Kidney capillary endothelial cell (primary cell): ENCODE measurements at places on chromosomes 3 and 15.

DNA sequence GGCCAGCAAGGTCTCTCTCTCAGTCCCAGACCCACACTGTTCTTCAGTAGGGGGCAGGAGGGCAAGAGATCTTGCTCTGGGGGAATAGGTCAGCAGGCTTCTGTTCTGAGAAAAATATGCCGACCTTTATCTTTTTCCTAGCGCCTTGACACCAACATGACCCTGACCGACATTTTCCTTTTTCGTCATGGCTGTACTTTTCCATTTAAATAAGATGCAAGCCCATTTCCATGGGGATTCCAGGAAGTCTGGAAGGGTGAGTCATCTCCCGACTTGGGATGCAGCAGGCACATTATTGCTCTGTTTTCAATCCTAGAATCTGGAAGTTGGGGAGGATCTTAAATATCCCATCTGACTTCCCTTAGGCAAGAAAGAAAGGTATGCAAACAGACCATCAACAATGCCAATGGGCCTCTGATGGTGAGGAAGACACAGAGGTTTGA, 261.5 kb upstream of the LRTM1 start:
- peak; percentile 10 for DNase-seq

DNA sequence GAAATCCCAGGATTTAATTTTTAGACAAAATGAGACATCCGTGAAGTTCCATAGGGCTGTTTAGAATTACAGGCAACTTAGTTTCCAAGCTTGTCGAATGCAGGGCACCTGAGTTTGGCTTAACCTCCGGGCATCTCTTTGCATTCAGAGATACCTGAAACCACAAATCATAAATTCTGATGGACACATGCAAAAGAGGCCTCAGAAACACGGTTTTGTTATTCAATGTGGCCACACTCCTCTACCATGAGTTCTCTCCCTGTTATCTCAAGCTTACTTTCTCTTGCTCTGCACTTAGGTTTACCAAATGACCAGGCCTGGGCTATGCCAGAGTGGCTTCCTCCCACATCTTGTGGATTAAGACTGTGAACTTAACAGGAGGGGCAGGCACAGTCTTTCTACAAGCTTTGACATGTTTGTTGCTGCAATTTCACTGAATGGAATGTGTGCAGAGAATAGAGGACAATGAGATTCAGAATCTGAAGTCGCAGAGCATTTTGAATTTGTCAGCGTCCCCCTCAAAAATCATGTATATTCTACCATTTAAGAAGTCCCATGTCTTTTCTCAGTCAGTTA, 137.7 kb downstream of the TPRG1 start:
- no peak for DNase-seq

DNA sequence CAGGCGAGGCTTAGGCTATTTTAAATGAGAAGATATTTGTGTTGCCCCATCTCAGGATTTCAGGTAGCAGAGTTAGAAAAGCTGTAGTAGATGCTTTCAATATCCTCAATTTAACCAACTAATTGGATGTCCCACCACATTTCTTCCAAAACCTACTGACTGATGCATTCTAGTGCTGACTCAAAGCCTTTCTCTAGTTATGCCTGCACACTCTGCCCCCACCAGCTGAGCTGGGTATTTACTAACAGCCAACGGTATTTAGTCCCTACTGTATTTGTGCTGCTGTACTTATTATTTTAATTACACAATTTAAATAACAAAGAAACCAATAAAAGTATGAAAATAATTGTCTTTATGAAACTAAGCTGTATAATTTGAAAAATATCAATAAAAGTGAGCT, 139.5 kb downstream of the OSBPL10 start:
- DNase-seq = no peak

DNA sequence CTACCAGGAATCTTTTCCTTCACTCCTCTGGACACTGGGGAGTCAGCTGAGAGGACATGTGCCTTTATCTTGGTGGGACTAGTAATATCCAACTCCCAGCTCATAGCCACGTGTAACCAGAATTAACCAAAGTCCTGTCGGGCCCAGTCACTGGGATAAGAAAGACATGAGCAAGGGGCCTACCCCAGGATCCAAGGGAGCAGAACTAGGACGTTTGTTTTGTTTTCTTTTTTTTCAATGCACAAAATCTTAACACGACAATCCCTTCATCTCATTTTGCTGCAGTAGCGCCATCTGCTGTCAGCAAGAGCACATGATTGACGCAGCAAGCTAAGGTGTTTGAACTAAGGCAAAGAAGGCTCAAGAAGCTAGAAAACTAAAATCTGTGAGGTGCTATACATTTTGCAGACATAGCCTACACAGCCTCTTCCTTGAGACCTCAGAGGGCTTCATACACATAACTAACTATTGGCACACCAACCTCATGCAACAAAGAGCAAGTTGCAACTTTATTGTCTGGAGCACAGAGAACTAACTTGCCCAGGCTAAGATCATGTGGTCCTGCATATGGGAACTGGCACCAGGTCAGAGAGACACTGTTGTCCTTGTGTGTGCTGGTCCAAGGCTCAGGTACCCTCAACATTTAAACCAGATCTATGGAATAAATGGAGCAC, 43.6 kb downstream of the RLBP1 start:
- DNase-seq = peak; percentile 63

DNA sequence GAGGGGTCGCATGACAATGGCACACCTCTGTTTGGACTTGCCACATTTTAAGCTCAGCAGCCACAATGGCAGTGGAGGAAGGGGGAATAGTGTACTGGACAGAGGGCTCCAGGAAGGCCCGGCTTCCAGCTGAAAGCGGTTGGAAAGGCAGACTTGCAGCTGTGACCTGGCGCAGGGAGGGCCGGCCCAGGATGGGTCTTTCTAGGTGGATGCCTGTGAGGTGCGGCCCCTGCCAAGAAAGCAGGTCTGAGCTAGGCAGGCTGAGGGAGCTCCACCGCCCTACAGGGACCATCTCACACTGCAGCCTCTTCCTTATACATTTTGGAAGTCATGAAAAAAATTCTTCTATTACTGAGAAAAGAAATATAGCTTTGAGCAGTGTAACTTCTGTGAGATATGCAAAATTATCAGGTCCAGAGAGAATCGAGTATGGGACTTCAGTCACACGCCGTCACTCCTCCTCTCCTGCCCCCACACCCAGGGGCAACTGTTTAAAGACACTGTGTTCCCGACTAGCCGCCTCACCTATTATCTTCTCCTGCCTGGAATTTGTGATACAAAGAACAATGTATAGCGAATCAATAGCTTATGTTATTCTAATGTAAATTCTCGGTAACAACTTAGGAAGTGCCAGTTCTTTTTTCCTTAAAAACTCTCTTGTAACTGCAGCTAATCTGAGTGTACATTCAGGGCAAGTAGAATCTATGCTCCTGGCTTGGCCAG, 331.0 kb downstream of the OCA2 start:
- DNase-seq = no peak

GRCh38 chr3:194671511-194671899, 486 bp downstream of the LSG1 start:
- peak; percentile 51 for DNase-seq

DNA sequence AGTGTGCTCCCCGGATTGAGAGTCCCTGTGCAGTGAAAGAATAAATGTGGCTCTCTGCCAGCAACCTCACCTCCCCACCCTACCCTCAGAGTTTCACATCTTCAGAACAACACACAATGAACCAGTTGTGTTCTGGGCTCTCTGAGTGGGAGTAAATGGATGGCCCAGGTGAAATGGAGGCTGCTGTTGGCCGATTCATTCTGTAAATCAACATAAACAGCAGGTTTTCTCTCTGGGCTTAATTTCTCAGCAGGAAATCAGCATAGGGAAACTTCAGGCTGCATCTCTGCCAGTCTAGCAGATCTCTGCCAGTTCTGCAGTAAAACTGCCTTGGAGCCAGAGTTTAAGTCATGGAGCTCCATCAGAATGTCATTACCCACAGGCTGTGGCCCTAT, 54.6 kb upstream of the FURIN start:
- no peak for DNase-seq

DNA sequence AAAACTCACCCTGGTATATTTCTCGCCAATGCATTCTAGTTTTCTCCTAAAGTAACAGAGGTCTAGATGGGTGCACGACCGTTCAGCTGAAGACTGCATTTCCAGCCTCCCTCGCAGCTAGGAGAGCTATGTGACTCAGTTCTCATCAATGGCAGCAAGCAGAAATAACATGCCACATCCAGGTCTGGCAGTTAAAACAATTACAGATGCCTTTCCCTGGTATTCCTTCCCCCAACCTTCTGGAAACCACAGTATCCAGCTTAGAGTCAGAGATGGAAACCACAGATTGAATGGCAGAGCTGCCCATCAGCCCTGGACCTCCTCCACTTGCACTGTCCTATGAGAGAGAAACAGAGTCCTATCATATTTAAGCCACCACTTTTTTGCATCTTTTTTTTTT, 4.8 kb downstream of the HAPLN3 start:
- no peak for DNase-seq

DNA sequence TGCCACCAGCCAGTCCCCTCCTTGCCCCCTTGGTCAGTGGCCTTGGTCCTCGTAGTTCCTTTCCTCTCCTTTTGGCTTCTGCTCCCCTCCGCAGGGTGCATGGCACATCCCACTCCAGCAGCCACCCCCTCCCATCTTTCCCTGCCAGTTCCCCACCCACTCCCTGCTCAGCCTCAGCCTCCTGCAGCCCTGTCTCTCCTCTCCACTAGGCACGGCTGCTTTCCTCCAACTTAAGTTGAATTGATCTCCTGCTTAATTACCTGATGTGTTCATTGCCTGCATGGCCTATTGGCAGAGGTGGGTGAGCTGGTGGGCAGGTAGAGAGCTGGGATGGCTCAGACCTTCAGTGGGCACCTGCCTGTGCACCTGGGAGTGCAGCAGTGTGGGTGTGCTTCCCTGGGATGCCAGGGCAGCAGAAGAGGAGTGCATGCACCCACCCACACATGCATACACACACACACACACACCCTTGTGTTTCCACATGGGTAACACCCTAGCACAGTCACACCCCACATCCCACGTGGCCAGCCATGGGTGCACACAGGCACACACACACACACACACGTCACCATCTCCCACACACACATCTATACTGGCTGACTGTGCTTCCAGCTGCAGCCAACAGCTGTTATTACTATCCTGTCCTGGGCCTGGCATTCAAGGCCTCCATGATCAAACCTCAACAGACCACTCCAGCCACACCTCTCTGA, 30.9 kb downstream of the C3orf18 start:
- DNase-seq = no peak

GRCh38 chr3:108250626-108251025, 28.4 kb upstream of the IFT57 start:
- DNase-seq = no peak

- no peak for DNase-seq
Measured at GRCh38 chr3:42736531-42736930, 33.9 kb upstream of the HHATL start.

GRCh38 chr3:112373924-112374323, 41.0 kb downstream of the CD200 start:
- no peak for DNase-seq

DNA sequence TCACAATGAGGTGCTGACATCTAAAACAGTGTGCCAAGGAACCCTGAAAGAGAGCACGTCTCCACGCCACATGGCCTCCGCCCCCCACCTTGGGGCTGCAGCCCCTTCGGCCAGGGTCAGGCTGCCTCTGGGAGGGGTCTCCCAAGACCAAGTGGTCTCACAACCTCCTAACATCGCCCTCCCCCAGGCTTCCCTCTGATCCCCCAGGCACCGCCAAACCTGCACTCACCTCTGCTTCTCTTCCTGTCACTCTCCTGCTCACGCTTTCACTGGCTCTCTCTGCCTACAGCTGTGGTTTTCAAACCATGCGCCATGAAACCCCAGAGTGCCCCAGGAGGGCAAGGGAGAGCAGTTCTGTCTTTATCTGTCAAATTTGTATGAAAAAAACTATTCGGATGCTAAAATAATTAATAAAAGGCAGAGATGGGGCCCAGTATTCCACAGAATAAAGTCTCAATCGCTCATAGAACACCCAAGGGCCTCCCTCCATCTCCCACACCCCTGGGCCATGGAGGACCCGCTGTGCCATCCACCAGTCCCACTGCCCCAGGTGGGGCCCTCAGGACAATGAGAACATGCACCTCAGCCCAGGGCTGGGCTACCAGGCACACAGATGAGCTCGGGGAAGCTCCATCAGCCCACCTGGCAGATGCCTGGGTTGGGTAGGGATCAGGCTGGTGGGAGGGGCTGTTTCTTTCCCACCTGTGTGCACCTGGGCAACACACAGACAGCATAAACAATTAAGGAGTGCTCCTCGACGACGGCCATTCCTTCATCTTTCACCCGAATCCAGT, 21.5 kb downstream of the CYFIP1 start:
- DNase-seq = no peak

DNA sequence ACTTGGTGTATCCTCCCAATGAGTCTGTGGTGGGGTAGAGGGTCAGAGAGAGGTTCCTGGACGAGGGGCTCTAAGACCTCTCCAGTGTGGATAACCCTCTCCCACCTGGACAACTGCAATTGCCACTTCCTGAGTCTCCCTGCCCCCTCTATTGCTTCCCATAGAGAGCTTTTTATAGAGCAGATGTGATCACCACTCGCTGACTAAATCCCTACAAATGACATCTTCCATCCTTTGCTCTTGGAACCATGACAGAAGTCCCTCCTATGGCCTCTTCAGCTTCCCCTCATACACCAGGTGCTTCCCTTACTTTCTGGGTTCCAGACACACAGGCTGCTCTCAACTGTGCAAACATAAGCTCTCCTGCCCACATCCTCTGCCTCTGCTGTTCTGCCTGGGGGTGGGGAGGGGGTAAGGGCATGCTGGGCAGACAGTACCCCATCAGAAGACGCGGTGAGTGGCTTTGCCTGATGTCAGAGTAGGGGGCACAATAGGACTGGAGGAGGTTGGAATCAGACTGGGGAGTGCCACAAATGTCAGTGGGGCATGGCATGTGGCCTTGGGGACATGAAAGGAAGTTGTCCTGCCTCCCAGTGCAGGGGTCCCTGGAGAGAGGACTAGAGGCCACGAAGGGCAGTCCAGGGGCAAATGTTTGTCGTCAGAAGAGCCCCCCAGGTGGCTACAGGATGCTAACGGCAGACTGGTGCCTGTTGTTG, 15.2 kb downstream of the ITIH3 start:
- DNase-seq = no peak

GRCh38 chr3:143769616-143770015, 78.7 kb downstream of the SLC9A9 start:
- no peak for DNase-seq

DNA sequence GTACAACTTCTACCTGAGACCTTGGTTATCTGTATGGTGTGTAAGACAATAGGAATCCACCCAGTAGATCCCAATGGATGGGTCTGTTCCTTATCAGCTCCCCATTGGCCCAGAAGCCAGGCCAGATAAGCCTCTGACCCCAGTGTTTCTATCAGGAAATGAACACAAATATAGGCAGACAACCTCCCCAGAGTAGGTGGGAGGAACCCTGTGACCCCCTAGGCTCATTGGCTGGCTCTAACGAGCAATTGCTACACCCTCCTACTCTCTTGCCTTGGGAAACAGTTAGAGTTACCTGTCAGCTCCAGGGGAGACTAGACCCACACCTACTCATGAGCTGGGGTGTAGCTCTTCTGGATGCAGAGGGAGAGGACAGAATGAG, 299.9 kb downstream of the UACA start:
- DNase-seq = no peak

- DNase-seq = peak; percentile 61
Measured at GRCh38 chr15:55917881-55918296, 75.5 kb downstream of the NEDD4 start.
